ENCODE measurements at places on chromosomes 2 and 18.

DNA sequence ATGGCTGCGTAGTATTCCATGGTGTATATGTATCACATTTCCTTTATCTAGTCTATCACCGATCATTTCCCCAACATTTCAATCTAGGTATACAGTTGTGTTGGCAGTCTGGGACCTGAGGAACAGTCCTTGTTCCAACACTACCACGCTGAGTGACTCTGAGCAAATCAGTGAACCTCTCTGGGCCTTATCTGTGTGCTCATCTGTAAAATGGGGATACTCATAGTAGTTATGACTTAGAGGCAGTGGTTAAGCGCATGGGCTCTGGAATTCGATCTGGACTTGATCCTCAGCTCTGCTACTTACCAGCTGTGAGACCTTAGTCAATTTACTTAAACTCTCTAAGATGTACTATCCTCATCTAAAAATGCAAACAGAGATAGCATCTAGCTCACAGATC lies 85.1 kb downstream of the BCL2 start:
- DNase-seq: no peak

DNA sequence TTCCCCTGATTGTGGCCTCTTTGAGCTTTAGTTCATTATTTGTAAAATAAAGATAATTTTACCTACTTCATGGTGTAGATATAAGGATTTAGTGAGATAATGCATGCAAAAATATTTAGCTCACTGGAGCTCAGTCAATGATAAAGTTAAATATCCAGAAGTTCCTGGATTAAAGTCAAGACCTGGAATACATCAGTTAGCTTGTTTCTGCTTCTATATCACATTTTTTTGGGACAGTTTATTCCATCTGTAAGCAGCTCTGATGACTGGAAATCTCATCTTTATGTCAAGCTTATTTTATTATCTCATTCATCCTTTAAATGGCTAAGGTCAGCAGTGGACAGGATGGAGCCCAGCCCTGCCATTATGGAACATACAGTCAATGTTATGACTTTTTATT lies 152.0 kb downstream of the EVA1A start:
- DNase-seq: no peak

DNA sequence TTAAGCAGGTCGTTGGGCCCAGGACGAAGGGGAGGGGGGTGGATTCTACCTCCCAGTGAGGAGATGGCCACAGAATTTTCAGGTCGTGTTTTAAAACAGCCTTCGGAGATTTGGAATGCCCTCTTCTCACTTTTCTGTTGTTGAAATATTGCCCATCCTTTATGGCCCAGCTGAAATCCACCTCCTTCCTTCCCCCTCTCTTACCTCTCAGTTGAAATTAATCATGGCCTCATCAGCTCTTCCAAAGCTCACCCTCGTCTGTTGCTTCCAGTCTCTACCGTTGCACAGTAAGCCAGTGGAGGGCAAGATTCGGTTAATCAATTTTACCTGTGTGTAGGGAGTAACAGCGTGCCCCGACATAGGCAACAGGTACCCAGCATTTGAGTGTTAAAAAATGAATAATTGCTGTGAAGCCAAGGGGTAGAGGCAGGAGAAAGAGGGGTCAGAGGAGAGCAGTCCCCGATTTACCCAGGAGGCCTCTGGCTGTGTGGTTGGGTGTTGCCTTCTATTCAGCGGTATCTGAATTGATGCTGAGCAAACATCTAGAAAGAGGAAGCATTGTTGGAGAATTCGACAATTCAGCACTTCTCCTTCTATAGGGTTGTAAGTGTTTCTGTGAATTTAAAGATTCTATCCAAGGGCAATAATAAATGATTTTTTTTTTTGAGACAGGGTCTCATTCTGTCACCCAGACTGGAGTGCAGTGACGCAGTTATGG lies 8.6 kb upstream of the PDIA6 start:
- DNase-seq: no peak

DNA sequence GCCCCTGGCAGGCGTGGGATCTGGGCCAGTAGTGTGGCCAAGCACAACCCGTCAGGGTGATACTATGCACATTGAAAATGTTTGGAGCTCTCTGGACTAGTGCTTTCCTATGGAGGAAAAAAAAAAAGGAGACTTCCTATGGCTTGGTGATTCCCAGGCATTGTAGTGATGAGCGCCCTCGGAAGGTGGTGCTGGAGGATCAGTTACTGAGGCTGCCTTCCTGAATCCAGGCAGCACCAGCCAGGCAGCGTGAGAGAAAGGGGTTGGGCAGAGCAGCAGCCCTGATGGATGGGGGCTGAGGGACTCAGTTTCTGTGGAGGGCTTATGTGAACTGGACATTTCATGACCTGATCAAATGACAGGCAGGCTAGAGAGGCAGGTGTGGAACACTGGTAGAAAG lies 70.9 kb downstream of the CHRNA1 start:
- no peak for DNase-seq

All from NCI-H524 (cell line).